Natural killer cell (primary cell): ENCODE measurements at places on chromosomes 11 and 22.

GRCh38 chr22:37975153-37975552, 9.2 kb downstream of the SOX10 start:
- no peaks in the 10 kb centered on the region for H3K4me1 ChIP-seq
- H3K27me3 ChIP-seq, result no peaks in the 10 kb centered on the region
- no peaks in the 10 kb centered on the region for H3K36me3 ChIP-seq
- H3K4me3 ChIP-seq, result no peak overlapping the region
- no peak overlapping the region for H3K27ac ChIP-seq

- peaks cover 4% of the 10 kb centered on the region for H3K36me3 ChIP-seq
- H3K27me3 ChIP-seq, result no peaks in the 10 kb centered on the region
- no peak for DNase-seq
- peaks cover 10% of the 10 kb centered on the region for H3K4me1 ChIP-seq
Measured at GRCh38 chr22:47016631-47017030, 254.2 kb downstream of the TBC1D22A start.

- H3K4me1 ChIP-seq, result peaks cover 5% of the 10 kb centered on the region
- no peak overlapping the region for H3K4me3 ChIP-seq
- H3K36me3 ChIP-seq, result no peaks in the 10 kb centered on the region
- no peak overlapping the region for H3K27ac ChIP-seq
- DNase-seq, result no peak
Measured at GRCh38 chr11:102287964-102288724, 29.1 kb upstream of the BIRC3 start.

DNA sequence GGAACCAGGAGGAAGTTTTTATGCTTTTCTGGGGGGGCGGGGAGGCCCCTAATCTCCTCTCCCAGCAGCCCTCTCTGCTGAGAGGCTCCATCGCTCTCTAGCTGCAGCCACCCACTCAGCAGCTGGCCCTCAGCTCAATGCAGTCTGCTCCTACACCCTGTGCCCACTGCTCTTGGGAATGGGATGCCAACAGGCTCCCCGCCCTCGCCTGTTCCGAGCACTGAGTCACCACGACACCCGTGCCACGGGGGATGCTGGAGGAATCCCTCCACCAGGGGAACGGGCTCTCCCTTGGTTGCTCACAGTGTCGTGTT, 23.5 kb upstream of the SUSD2 start:
- DNase-seq, result no peak
- peaks cover 79% of the 10 kb centered on the region for H3K4me1 ChIP-seq
- no peaks in the 10 kb centered on the region for H3K27me3 ChIP-seq
- H3K27ac ChIP-seq, result peak overlapping the region; percentile 65

- H3K27ac ChIP-seq, result no peak overlapping the region
- no peak for DNase-seq
- no peaks in the 10 kb centered on the region for H3K27me3 ChIP-seq
Measured at GRCh38 chr22:27865496-27865895, 53.6 kb downstream of the PITPNB start.

- H3K27ac ChIP-seq, result no peak overlapping the region
- no peaks in the 10 kb centered on the region for H3K36me3 ChIP-seq
- H3K4me1 ChIP-seq, result no peaks in the 10 kb centered on the region
- H3K27me3 ChIP-seq, result no peaks in the 10 kb centered on the region
- no peak overlapping the region for H3K4me3 ChIP-seq
Measured at GRCh38 chr11:105315287-105315686, 175.7 kb upstream of the CARD18 start.

GRCh38 chr11:37504921-37505320, 906.9 kb upstream of the RAG2 start:
- H3K27ac ChIP-seq, result no peak overlapping the region
- H3K36me3 ChIP-seq, result no peaks in the 10 kb centered on the region
- H3K4me3 ChIP-seq, result no peak overlapping the region
- peaks cover 7% of the 10 kb centered on the region for H3K4me1 ChIP-seq
- no peaks in the 10 kb centered on the region for H3K27me3 ChIP-seq

DNA sequence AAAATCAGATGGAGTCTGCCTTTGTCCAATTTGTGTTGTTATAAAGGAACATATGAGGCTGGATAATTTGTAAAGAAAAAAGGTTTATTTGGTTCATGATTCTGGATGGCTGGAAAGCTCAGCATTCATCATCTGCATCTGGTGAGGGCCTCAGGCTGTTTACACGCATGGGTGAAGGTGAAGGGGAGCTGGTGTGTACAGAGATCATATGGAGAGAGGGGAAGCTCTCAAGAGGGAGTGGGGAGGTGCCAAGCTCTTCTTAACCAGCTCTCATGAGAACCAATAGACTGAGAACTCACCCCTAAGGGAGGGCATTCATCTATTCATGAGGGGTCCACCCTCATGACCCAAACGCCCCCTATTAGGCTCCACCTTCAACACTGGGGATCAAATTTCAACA, 40.0 kb downstream of the NEU3 start:
- no peak overlapping the region for H3K4me3 ChIP-seq
- no peaks in the 10 kb centered on the region for H3K4me1 ChIP-seq
- H3K36me3 ChIP-seq, result no peaks in the 10 kb centered on the region
- no peaks in the 10 kb centered on the region for H3K27me3 ChIP-seq

DNA sequence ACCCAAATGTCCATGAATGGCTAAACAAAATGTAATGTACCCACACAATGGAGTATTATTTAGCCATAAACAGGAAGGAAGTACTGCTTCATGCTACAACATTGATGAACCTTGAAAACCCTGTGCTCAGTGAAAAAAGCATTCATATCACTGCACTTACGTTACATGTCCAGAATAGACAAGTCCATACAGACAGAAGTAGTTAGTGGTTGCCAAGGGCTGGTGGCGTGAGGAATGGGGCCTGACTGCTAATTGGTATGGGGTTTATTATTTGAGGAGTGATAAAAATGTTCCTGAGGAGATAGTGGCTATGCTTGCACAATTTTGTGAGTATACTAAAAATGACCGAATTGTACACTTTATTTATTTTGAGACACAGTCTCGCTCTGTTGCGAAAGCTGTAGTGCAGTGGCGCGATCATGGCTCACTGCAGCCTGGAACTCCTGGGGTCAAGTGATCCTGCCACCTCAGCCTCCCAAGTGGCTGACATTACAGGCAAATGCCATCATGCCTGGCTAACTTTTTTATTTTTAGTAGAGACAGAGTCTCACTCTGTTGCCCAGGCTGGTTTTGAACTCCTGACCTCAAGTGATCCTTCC, 7.7 kb upstream of the SYVN1 start:
- no peak for DNase-seq
- no peak overlapping the region for H3K27ac ChIP-seq
- H3K4me1 ChIP-seq, result no peaks in the 10 kb centered on the region
- no peaks in the 10 kb centered on the region for H3K27me3 ChIP-seq

DNA sequence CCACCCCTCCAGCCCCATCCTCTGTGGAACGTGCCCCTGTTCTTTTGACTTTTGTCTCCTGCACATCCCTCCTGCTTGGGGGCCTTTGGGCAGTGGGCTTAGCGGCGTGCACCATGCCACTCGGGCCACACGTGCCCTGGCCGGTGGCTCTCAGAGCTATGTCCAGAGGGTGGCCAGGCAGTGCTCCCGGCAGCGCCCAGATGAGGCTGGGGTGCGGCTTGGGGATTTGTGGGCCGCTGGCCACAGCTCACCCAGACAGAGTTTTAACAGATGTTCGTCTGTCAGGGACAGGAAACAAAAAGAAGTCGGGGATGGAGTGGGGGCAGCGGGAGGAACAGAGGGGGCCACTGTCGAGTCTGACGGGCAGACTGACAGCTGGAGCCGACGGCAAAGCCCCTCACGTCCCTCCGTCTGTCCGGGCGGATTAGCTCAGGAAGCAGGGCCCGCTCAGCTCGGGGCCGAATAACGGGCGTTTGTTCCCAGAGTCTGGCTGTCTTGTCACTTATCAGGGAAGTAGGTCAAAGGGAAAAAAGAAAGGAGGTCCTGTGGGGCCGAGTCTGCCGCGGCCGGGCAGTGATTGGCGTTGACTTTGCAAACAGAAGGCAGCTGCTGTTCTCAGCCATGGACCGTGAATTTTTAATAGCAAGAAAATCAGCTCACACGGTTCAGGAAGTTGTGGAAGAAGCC, 61.6 kb downstream of the LRP5 start:
- peaks cover 34% of the 10 kb centered on the region for H3K4me1 ChIP-seq
- H3K27ac ChIP-seq, result no peak overlapping the region
- H3K36me3 ChIP-seq, result no peaks in the 10 kb centered on the region
- no peaks in the 10 kb centered on the region for H3K27me3 ChIP-seq

- DNase-seq, result no peak
- H3K27ac ChIP-seq, result no peak overlapping the region
- no peak overlapping the region for H3K4me3 ChIP-seq
- H3K4me1 ChIP-seq, result no peaks in the 10 kb centered on the region
- no peaks in the 10 kb centered on the region for H3K36me3 ChIP-seq
Measured at GRCh38 chr11:100776212-100776896, 89.3 kb downstream of the ARHGAP42 start.

DNA sequence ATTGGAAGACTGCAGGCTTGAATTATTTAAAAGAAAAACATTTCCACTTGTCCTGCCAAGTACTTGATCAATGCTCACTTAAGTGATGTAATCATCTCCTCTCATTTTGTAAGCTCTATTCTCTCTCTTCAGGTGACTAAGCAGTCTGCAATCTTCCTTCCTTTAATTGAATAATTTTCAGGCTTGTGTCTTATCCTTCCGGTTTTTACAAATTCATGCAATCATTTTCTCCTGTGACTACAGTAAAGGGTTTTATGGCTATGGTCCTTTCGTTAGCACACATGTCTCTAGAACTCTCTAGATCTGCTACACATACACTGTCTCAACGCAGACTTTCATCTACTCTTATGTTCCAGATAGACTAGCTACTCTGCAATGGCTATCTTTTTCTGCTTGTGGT, 12.6 kb upstream of the UPB1 start:
- H3K4me3 ChIP-seq, result no peak overlapping the region
- no peaks in the 10 kb centered on the region for H3K36me3 ChIP-seq
- no peak overlapping the region for H3K27ac ChIP-seq
- H3K27me3 ChIP-seq, result no peaks in the 10 kb centered on the region
- DNase-seq, result no peak

DNA sequence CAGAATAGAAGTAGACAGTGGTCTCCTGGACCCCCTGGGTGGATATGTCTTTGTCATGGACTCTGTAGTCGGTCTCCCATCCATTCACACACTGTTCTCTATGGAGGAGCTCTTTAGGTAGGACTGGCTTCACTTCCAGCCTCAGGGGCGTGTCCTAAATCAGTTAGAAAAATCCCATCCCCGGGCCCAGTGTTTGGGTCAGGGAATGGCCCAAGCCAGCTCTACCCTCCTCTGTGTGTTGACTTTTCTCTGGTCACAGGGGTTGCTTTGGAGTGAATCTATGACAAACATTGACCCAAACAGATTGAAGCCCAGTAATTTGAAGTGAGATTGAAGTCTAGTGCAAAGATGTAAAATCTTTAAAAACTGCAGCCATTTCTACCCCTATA, 34.0 kb downstream of the WEE1 start:
- no peak overlapping the region for H3K27ac ChIP-seq
- peaks cover 8% of the 10 kb centered on the region for H3K4me1 ChIP-seq
- H3K36me3 ChIP-seq, result no peaks in the 10 kb centered on the region
- H3K27me3 ChIP-seq, result no peaks in the 10 kb centered on the region
- no peak for DNase-seq
- H3K4me3 ChIP-seq, result no peak overlapping the region

DNA sequence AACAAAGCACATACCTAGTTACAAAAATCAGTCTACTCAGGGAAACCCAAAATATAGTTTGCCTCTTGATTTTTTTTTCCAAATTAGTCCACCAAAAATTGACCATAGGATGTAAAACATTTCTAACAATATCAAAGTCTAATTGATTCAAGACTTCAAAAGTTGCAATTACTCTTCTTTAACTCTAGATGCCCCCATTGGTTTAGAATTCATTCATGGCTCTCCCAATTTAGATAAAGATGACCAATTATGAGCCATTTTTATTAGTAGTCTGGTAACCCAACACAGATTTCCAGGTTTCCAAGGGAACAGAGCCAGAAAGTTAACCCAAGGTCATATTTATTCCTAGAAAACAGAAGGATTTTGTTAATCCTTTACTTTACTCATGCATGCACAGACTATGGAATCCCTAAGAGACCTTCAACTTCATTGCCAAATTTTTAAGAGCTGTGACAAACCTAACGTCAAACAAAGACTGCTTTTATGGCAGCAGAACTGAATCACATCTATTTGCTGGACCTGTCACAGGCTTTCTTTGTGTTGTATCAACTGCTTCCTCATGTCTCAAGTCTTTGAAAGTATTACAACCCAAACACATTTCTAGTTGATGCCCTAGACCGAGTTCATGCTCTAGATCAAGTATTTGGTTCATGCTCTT, 55.3 kb downstream of the C22orf42 start:
- no peak overlapping the region for H3K4me3 ChIP-seq
- H3K36me3 ChIP-seq, result no peaks in the 10 kb centered on the region
- no peaks in the 10 kb centered on the region for H3K4me1 ChIP-seq
- no peak for DNase-seq

GRCh38 chr11:45843158-45843924, 3.9 kb upstream of the CRY2 start:
- no peaks in the 10 kb centered on the region for H3K36me3 ChIP-seq
- H3K27me3 ChIP-seq, result no peaks in the 10 kb centered on the region
- H3K27ac ChIP-seq, result peak overlapping the region; percentile 67

DNA sequence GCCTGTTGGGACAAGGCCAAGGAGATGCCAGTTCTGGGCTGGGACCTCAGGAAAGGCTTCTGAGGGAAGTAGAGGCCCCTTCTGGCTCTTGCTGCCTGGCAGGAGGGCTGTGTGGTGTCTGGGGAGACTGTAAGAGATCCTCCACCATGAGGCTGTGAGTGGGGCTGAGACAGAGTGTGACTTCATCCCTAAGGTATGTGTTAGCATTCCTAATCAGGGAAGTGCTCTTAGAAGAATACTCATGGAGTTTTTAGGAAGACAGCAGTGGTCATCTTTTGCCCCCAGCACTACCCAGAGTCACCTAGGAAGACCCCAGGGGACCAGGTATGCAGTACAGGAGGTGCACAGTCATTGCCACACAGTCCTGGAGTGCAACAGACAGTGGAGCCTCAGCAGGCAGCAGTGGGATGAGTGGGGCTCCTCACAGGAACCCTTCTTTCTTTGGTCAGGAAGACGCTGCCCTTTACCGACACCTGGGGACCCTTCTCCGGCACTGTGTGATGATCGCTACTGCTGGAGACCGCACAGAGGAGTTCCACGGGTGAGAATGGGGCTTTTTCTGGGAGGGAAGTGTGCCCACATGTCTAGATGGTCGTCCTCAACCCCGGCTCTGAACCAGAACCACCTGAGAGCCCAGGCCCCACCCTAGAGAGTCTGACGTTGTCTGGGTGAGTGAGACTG, 2.8 kb downstream of the RIC8A start:
- H3K4me1 ChIP-seq, result peaks cover 41% of the 10 kb centered on the region
- no peak overlapping the region for H3K27ac ChIP-seq
- H3K36me3 ChIP-seq, result peaks cover 59% of the 10 kb centered on the region

DNA sequence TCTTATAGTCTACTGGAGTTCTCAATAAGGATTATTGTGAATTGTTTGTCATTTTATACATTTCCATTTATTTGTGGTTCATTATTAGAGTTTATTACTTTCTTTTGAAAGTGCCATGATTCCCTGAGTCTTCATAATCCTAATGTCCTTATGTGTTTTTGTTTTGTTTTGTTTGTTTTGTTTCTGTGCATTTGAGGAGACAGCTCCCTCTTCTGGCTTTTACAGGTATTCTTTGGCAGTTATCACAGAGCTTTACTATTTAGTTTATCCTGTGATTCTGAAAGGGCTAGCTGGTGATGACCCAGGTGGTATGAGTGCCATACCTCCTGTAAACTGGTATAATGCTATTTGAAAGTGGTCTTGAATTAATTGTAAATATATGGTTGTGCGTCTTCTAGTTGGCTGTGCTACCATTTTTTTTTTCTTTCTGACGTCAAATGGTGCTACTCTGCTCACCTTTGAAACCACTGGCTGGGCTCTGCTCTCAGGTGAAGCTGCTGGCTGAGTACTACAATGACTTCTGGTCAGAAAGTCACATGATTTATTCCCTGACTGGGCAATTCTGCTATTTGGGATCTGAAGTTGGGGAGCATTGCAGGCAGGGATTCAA, 751.2 kb downstream of the JRKL start:
- H3K27me3 ChIP-seq, result no peaks in the 10 kb centered on the region
- no peak for DNase-seq
- H3K4me1 ChIP-seq, result no peaks in the 10 kb centered on the region
- no peaks in the 10 kb centered on the region for H3K36me3 ChIP-seq
